ENCODE measurements at places on chromosomes 11 and 22. TPM values are rescaled to one million over a fixed set of nuclear protein-coding genes. Genes with fewer than 3 reads are reported as not detected.

- peak overlapping the region; percentile 67 for H3K27ac ChIP-seq
- DNase-seq = peak; percentile 87
- peaks cover 30% of the 10 kb centered on the region for H3K4me1 ChIP-seq
- H3K27me3 ChIP-seq = peaks cover 25% of the 10 kb centered on the region
- H3K36me3 ChIP-seq = no peaks in the 10 kb centered on the region
Observed at GRCh38 chr11:35523331-35523768, 2.1 kb downstream of the PAMR1 start.

- peak within 1 kb of the TSS; percentile 94 for H3K4me3 ChIP-seq
- peaks cover 15% of the 10 kb centered on the region for H3K36me3 ChIP-seq
- no peaks in the 10 kb centered on the region for H3K27me3 ChIP-seq
- peak; percentile 99 for DNase-seq
- H3K4me1 ChIP-seq = no peaks in the 10 kb centered on the region
Observed at GRCh38 chr11:94973099-94973968, at the start of the genes CWC15 and KDM4D. TSS of gene CWC15 (minus strand) at chr11:94973556. CDS start at chr11:94972185, 1,371 bp downstream. TSS of gene KDM4D (plus strand) at chr11:94973709. CDS start at chr11:94997373, 23,664 bp downstream.

GRCh38 chr11:86617502-86617901 lies 54.9 kb downstream of the ME3 start:
- no peak overlapping the region for H3K4me3 ChIP-seq
- H3K27me3 ChIP-seq = no peaks in the 10 kb centered on the region
- no peaks in the 10 kb centered on the region for H3K36me3 ChIP-seq
- H3K27ac ChIP-seq = no peak overlapping the region

Gene RIMBP3B
- 0.18 TPM for total RNA-seq

Gene OR51G1
- total RNA-seq = not detected

Gene TNNT3
- 4,749 TPM for total RNA-seq
